ENCODE measurements at places on chromosomes 7 and 10.

DNA sequence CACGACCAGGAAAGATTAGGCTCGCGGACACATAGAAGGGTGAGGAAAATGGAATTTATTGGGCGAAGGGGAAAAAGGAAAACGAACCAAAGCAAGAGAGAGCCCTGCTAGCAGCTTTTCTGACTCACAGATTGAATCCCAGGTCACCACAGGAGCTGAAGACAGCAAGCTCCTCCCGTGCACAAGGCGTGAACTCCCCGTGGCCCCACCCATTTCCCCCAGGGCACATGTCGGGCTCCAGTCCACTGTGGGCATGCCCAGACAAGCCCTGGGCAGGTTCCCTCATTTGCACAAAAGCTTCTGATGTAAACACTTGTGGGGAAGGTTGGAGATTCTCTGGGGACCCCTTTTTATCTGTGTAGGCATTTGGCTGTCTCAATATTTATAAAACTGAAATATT lies 582.4 kb downstream of the SUGCT start:
- DNase-seq, result peak; percentile 32

DNA sequence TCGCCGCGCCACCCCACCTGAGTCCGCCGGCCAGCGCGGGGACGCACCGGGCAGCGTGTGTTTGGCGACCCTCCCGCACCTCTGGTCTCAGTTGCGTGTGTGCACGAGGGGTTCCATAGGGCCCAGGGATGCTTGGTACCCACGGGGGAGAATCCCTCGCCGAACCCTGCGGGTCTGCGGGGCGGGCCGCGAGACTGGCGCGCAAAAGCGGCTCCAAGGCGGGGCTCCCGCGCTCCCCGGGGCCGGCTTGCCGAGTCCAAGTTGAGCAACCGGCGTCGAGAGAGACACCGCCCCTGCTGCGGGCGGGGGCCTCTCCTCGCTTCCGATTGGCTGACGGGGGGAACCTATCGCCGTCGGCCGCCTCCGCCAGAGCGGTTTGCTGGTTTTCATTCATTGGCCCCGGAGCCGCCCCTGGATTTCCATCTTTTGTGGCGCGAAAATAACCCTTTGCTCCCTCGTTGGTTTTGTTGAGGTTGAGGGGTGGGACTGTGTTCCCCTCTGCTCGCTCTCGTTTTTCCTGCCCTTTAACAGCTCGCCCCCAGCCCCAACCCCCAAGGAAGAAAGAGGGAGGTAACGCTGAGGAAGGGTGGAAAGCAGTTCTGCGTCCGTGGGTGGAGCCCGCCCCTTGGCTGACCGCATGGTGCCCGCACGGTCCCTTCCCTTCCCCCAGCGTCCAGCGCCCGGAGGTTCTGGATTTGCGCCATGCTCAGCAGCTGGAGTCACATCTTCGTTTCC lies 4.0 kb upstream of the IGF2BP3 start:
- DNase-seq, result peak; percentile 74

- DNase-seq, result peak; percentile 63
These were observed 29.7 kb downstream of the VIM start for GRCh38 chr10:17257466-17258321.

DNA sequence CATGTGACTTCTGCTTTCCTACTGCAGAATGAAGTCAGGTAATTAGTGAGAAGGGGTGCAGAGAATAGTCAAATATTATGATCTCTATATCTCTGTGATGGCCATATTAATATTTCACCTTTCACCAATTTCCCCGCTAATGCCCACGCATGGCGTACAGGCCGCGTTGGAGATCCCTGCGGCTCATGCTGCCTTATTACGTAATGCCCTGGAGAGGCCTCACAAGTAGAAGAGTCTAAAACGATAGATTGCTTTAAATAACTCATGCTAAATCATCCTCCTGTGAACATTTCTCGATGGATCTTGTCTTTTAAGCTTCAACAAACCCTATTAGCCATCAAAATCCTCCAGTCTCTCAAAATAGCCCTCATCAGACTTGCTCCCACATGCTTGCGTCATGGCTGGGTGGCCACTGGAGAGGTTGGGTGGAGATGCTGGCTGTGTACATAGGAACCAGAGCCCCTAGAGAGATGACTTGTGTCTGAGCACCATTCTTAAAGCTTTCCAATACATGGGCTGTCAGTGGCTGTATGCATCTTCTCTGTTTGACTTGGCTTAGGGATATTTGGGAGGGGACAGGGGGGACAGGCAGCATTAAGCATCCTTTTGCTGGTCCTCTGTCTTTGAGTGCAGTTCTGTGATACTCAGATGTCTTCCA lies 79.5 kb upstream of the INSYN2A start:
- DNase-seq, result no peak

GRCh38 chr7:99312316-99313203 lies 13.1 kb upstream of the ARPC1A start:
- DNase-seq, result peak; percentile 51

- no peak for DNase-seq
These were observed 6.8 kb upstream of the CDK6 start for GRCh38 chr7:92843034-92843760.

GRCh38 chr7:88686468-88687229 lies 72.9 kb upstream of the ZNF804B start:
- no peak for DNase-seq

DNA sequence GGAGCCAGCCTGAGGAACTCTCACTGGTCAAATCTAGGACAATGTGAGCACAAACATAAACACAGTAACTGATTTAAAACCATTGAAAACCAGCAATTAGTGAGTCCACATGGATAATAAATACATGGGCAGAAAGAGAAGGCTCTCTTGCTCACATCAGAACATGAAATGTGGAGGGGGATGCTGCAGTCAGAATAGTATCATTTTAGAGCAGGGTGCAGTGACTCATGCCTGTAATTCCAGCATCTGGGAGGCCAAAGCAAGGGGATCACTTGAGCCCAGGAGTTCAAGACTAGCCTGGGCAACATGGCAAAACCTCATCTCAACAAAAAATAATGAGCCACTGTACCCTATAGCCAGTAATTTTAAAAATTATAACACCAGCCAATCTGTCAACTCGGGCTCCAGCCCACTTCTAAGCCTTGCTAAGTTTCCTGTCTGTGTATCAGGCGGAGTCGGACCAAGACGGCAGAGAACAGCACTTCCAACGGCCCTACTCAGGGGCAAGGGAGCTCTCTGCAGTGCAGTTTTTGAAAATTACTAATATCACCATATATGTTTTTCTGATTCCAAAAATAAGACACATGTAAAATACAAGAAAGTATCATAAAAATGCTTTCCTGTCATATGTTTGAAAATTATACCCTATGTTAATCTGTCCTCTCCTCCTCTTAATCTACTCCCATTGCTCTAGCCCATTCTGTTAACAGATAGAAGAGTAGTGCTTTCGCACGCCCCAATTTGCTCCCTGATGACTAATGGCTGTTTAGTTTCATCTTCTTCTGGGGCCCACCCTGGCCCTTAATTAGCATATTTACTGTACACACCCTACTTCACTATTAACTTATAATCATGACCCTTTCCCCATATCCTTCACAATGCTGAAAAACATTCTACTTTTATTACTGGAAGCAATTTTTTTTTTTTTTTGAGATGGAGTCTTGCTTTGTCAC lies 17.1 kb downstream of the URGCP start:
- no peak for DNase-seq

- no peak for DNase-seq
These were observed 22.6 kb downstream of the MYL10 start for GRCh38 chr7:101606498-101606923.

DNA sequence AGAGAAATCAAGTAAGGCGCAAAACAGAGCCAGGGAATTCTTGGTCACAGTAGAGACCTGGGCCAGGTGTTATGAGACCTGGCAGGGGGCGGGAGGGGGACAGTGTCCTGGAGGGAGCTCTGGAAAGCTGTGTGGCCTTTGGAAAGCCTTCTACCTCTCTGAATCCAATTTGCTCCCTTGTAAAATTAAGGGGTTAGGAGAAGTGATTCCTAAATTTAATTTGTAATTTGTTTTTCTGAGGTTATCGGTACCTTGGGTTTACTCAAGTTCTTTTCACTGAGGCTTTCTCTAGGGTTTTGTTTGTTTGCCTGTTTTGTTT lies 920.8 kb downstream of the TYW1 start:
- no peak for DNase-seq

DNA sequence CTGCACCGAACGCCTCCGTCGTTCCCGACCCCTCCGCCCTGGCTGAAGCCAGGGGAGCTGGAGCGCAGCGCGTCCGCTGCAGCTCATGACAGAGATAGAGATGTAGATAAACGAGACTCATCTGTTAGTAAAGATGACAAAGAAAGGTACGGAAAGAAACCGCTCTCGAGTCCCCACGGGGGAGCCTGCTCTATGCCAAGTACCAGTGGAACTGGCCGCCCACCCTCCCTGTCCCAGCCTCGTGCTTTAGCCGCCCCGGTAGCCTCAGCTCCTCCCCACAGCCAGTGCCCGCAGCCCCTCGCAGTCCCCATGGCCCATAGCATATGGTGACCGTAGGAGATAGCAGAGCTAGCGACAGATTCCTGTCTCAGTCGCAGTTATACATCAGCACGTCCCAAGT lies 344.7 kb upstream of the GALNT17 start:
- DNase-seq, result no peak

- peak; percentile 96 for DNase-seq
These were observed 26.6 kb downstream of the VWC2 start for GRCh38 chr7:49800031-49800430.

- DNase-seq, result no peak
These were observed at the start of gene PRKCQ for GRCh38 chr10:6579904-6580278. PRKCQ (minus strand) TSS chr10:6580276; CDS start chr10:6515135, 65,141 bp downstream.

DNA sequence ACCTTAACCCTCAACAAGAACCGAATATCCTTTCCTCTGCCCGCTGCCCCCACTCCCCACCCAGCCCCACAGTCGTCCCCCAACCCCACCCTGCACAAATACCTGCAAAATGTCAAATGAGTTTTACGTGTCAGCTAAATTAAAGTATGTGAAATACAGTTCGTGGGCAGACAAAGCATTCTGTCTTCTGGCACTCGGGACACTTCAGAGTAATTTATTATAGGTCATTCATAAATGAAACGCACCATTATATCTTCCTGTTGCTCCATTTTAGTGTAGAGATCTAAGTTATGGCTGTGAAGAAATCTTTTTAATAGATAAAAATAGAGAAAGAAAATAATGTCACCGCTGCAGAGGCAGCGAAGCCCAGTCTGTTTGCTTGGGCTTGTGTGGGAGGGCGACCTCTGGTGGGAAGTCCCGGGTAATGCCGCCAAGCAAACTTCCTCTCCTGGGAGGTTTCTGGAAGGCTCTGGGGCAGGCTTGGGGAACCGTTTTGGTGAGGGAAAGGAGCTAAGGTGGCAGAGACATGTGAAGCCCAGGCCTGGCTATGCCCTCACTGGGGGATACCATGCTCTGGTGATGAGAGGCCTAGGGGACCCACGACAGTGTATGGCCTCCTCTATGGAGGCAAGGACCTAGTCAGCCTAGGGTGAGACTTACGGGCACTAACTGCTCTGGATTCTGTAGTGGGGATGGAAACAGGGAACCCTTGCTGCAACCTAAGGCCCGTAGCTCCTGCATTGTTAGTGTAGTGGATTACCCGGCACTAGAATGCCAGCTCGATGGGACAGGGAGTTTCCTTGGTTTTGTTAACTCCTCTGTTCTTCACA lies 604.9 kb downstream of the LRMDA start:
- DNase-seq, result peak; percentile 24

DNA sequence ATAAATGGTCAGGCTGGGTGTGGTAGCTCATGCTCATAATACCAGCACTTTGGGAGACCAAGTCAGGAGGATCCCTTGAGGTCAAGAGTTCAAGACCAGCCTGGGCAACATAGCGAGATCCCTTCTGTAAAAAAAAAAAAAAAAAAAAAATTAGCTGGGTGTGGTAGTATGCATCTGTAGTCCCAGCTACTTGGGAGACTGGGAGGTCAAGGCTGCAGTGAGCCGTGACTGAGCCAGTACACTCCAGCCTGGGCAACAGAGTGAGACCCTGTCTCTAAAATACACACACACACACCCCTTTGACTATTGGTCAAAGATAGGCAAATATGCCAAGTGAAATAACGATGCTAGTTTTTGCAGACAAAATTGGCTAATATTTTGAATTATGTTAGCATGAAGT lies 80.6 kb downstream of the IGF2BP3 start:
- no peak for DNase-seq

- no peak for DNase-seq
These were observed 69.8 kb upstream of the GSDME start for GRCh38 chr7:24827027-24827426.

GRCh38 chr7:10998996-10999757 lies 25.5 kb downstream of the PHF14 start:
- DNase-seq, result no peak

- DNase-seq, result no peak
These were observed 58.6 kb downstream of the PLXDC2 start for GRCh38 chr10:19874791-19875190.

DNA sequence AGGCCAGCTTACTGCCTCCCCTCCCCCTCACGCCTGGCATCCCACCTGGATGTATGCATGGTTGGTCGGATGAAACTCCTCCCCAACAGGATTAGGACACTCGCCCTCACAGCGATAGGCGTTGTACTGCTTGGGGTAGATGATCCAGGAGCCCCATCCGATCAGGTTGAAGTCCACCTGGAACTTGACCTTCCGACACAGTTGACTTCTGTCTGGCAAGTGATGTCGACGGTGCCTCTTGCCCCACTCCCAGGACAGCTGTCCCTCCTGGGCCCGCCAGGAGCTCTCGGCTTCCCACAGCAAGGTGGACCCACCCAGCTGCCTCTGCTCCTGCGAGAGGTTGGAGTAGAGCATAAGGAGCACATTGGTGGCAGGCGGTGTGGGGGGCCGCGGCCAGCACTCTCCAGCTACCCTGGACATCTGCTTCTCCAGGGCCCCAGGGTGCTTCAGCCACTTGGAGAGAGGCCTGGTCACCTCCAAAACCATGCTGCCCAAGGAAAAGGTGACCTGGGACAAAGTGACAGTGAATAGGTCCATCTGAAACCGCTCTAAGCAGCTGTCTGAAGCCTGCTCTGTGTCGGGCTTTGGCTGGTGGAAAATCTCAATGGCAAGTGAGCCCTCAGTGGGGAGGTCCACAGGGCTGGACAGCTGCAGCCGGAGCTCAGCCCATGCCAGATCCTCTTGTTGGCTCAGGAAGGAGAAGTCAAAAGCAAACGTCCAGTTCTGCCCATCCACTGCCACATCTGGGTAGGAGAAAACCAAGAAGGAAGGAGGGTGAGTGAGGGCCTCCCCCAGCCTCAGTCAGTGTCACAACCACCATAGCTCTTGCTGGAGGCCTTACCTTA lies 6.0 kb downstream of the NODAL start:
- no peak for DNase-seq

DNA sequence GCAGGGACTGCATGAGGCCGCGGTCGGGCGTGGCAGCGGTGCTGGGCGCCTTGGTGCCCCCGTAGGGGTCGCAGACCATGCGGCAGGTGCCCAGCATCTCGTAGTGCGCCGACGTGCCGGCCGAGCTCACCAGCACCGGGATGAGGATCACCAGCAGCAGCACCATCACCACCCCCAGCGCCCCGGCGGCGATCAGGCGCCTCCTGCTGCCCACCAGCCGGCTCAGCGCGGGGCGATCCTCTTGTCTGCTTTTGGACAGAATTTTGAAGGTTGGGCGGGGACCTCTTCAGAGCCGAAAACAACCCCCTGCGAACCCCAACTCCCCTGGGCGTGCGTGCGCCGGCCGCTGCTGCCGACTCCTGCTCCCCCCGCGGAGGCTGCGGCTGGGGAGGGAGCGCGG lies 779 bp downstream of the C1QL3 start:
- peak; percentile 55 for DNase-seq
